ENCODE measurements at places on chromosomes 16 and 17.

DNA sequence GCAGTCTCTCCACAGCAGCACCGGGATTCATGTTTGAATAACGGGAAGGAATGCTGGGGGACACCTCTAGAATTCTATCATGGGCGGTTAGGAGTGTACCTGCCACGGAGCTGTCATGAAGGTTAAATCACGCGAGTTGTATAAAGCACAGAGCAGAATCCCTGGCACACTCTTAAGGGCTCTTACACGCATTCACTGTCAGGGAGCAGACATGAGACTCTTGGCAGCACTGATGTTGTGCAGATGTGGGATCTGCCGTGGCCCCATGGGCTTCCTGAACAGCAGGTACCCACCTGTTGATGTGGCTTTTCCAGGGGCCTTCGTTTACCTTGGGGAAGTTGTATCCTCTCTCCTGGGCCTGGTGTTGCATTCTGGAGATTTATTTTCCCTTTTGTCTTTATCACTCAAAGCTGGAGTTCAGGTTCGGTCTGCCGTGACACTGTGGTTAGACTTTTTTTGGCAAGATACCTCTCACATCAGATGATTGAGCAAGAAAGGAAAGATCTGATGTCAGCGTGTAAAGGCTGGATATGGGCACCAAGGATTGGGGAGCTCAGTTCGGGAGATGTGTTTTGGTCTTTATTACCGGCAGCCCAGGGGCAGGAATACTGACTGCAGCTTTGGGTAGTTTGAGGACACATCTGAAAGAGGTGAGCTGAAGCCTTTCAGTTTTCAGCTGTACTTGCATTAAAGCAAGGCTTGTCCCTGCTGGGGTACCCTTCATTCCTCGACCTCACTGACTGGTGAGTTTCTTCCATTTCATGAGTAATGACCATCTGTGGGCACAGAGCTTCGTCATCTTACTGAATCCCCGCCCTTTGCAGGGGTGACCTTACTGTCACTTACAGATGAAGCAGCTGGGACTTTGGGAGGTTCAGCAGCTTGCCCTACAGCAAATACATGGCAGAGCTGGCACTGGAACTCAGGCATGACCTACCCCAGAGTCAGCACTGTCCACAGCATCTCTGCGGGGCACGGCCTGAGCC, 19.3 kb downstream of the KNOP1 start:
- ATAC-seq: peak; percentile 38

- ATAC-seq: no peak
These were observed 86.3 kb downstream of the SPECC1 start for GRCh38 chr17:20095336-20096080.

GRCh38 chr16:12358898-12359297, 382.4 kb downstream of the SNX29 start:
- no peak for ATAC-seq

GRCh38 chr16:11750056-11750455, 7.4 kb upstream of the TXNDC11 start:
- ATAC-seq: no peak

- ATAC-seq: no peak
These were observed 1.8 kb downstream of the VASN start for GRCh38 chr16:4373356-4373908.

GRCh38 chr17:55272711-55273578, 8.2 kb downstream of the HLF start:
- no peak for ATAC-seq
